ENCODE measurements at places on chromosomes 4 and X.

- no peak for DNase-seq
Observed at GRCh38 chrX:130834149-130834548, 68.9 kb downstream of the ENOX2 start.

GRCh38 chr4:163269869-163270268, 62.5 kb downstream of the NPY1R start:
- no peak for DNase-seq

DNA sequence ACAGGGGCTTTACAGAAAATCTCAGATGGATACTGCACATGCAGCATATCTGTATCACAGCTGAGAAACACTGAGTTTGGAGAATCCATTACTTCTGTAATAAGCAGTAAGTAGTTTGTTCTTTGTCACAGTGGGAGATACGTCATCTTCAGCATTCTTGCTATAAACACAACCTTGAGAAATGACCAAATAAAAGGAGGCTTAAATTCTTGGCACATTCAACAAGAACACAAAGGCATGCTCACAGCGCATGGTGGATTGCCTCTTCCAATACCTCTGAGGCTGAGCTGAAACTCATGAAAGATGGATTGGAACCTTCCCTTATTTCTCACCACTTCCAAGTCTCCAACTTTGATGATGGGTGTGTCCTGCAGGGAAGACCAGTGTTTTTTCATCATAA, 54.5 kb downstream of the ANXA5 start:
- no peak for DNase-seq

GRCh38 chr4:108954880-108955279, 192.0 kb upstream of the ETNPPL start:
- DNase-seq = no peak

- DNase-seq = no peak
Observed at GRCh38 chrX:110316351-110317060, 1.4 kb downstream of the AMMECR1 start.

GRCh38 chr4:176601124-176601523, 191.6 kb downstream of the VEGFC start:
- no peak for DNase-seq

- no peak for DNase-seq
Observed at GRCh38 chr4:58274553-58274952, 1164.4 kb upstream of the IGFBP7 start.

DNA sequence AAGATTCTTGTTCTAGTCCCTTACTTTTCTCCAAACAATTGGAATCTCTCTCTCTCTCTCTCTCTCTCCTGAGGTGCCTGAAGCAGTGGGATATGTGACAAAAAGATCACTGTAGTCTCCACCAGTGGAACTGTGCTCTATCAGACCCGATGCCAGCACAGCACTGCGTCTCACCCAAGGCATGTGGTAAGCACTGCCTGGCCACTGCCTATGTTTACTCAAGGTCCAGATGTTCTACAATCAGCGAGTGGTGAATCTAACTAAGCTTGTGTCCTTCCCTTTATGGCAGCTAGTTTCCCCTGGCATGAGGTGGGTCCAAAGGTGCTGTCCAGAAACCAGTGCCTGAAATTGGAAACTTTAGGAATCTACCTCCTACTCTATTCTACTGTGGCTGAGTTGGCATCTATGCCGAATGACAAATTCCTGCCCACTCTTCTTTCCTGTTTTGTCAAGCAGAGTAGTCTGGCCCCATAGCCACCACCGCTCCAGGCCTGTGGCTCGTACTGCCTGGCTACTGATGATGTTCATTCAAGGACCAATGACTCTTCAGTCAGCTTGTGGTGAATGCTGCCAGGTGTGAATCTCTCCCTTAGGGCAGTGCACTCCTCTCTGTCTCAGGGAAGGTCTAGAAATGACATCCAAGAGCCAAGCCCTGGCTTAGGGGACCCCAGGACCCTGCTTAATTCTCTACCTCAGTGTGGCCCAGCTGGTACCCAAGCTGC, 416.5 kb downstream of the TEX13C start:
- DNase-seq = no peak

DNA sequence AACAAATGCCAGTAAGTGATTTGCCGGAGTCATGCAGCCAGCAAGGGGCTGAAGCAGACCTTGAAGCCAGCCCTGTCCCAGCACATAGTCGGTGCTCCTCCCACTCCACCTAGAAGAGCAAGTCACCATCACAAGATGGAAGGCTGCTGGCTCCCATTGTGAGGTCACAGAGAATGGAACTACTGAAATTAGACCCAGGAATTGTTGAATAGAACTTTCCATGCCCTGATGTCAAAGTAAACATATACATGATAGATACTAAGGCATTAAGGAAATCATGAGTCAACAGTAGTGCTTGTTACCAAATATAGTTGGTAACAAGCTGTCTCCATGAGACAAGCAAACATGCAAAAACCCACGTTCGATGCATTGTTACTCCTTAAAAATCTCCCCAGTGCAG, 177.1 kb upstream of the MID1 start:
- DNase-seq = no peak

GRCh38 chrX:46634577-46634976, 61.0 kb downstream of the CHST7 start:
- DNase-seq = no peak

DNA sequence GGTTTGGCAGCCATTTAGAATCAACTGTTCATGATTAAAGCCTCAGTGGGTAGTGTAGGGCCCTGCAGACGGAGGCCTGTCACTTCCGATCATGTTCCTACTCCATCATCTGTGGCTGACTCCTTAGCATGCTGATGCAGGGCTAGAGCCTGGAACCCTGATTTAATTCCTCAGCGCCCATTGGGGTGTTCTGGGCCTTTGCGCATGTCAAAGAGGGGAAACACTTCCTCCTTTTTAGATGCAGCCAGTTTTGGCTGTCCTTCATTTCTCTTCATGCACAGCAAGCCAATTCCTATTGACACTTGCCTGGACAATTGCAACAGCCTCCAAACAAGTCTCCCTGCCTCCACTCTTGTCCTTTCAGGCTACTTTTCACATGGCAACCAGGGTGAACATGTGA, 51.9 kb upstream of the MAGEA4 start:
- no peak for DNase-seq

DNA sequence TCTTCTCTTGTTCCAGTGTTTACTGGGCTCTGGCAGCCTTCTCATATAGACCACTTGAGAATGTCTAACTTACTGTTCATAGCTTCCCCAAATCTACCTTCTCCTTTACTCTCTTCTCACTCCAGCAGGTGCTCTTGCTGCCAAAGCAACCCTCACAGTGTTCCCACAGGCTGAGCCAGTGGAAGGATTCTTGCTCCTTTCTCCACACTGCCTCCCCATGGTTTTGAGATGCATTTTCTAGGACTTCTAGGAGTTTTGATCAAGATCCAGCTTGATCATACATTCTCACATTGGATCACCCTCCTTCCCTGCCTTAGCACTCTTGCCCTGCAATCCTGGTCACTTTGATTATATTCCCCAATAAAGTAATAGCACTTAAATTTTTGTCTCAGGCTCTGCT, 230.8 kb downstream of the TMEM47 start:
- DNase-seq = no peak

DNA sequence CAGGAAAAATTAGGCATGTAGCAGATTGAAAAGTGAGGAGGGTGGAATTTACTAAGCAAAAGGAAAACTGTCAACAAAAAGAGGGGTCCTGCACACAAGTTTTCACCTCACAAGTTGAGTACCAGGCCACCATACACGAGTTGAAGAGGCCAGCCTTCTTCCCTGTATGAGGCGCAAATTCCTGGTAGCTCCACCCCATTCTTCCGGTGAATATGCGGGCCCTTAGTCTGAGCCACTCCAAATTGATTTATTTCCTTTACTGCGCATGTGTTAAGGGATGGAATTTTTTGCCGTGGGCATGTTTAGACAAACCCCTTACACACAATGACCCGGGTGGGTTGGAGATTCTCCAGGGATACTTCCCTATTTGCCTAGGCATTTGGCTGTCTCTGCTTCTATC, 942.1 kb upstream of the GRIA3 start:
- DNase-seq = no peak

GRCh38 chr4:153916273-153916755, 127.4 kb upstream of the SFRP2 start:
- DNase-seq = no peak

- DNase-seq = no peak
Observed at GRCh38 chrX:16807548-16807947, 21.3 kb downstream of the TXLNG start.

DNA sequence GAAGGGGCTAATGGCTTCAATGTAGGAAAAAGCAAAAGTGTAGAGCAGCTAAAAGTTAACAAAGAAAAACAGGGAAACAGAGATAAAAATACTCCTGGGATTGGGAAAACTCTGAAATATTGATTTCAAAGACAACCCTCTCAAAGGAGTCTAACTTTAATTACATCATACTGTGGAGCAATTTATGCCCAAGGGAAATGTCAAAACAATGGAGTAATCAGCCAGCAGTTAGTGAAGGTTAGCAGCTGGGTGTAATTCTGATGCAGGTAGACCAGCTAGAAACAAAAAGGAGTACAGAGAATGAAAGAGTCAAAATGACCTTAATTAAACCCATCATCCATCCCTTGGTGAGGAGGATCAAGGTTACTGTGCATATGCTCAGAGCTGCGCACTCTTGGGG, 169.0 kb downstream of the ADAM29 start:
- DNase-seq = no peak

GRCh38 chrX:47515941-47516665, 33.1 kb upstream of the ZNF41 start:
- no peak for DNase-seq

DNA sequence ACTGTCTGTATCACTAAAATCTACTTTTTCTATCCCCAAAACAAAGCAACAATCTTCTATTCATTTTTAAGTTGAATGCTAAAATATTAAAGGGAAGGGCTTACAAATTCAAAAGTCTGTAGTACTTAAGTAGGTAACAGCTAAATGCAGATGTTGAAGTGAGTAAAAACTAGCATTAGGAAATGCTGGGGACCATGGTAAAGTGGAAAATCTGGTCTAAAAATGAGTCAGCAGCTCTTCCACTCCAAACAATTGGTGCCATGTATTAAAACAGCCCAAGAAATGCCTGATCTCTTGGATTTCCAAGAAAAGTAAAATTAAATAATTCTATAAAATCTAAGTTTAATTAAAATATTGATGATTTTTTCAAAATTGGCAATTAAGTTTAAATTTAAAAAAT, 73.3 kb upstream of the PPP3CA start:
- DNase-seq = no peak

- no peak for DNase-seq
Observed at GRCh38 chr4:31947101-31947500, 1226.9 kb downstream of the PCDH7 start.

DNA sequence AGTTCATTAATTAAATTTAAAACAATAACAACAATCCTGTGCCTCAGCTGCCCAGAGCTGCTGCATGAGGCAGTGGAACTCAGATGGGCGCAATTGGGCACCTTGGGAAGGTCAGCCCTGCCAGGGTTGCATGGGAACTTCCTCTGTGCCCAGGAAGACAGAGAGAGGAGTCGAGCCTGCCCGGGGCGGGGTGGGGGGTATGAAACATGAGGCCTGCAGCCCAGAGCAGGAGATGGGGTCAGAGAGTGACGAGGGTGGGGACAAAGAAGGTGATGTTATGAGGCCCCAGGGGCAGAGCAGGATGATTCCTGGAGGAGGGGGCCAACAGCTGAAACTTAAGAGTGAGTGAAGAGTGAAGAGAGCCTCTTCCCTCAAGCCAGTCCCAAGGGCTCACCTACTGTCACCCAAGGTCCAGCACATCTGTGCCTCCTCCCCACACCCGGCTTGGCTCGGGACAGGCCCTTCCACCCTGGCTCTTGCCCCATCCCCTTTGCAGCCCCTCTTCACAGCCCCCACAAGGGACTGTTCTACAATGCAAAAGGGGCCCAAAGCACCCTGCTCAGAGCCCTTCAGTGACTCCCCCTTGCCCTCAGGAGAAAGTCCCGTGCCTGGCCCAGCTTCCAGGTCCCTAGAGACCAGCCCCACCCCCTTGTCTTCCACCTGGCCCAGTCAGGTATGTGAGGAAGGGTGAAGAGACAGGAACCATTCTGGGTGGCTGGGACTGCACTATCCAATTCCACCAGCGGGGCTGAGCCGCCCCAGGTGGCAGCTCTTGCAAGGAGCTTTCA, 31.4 kb downstream of the HMX1 start:
- peak; percentile 13 for DNase-seq

DNA sequence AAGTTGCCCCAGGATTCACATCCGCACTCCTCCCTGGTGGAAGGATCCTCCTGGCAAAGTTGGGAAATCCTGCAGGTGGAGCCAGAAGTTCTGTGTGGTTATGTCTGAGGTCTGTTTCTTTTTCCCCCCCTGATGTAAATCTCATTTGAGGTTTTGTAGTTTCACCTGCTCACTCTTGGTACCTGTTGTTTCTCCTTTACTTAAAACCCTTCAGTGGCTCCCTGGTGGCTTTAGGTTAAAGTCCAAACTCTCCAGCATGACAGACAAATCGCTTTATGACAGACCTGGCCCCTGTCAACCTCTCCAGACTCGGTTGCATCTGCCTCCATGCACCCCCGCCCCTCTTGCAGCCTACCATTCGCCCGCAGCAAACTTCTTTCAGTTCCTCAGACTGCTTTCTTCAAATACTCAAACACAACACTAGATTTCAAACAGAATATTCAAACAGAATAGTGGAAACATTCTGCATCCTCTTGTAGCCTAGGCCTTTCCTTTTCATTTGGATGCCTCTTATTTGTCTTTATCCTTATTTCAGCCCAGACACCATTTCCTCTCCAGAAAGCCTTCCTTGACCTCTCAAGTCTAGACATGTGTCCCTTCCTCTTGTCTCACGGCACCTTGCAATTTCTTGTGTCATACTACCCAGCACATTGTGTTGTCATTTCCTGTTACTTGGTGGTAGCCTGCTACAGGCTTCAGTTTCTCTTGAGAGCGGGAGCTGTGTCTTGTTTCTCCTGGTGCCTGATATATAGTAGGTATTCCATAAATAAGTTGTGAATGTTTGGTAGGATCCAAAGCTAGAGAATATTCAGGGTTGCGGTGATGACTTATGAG, 24.8 kb downstream of the IL13RA1 start:
- DNase-seq = no peak

GRCh38 chrX:72309297-72310071, 3.8 kb upstream of the CITED1 start:
- DNase-seq = no peak

- DNase-seq = no peak
Observed at GRCh38 chr4:12943069-12943468, 541.1 kb downstream of the RAB28 start.

Data from D341Med (cell line).